Stimulated activated CD4-positive, alpha-beta T cell treated with anti-CD3 and anti-CD28 coated beads, Interleukin-15, amount 100 ng/mL, for 48 hours (primary cell): ENCODE measurements at places on chromosomes 4 and X.
A peak's percentile ranks its signal among the peaks of the same experiment; 100 is the strongest.

DNA sequence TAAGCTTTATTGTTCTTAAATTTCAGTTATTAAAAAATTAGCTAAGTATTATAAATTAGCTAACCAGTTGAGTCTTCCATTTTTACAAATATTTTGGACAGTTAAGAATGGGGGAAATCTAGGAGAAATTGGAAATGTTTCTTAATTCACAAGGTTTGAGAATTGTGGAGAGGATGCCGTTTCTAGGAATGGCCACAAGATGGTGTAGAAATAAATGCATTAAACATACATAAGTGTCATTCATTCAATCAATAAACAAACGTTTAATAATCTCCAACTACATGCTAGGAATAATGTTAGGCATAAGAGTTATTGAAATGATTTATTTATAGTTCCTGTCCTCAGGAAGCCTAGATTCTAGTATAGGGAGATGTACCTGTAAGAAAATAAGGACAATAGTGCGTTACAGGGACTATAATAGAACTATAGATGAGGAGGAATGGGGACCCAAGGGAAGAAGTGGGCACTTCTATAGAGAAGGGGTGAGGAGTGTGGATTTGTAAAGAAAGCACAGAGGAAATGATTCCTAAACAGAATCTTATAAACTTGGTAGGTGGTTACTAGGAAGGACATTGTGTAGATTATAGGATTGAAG is 195.7 kb upstream of the ANK2 start:
- DNase-seq = no peak

- no peak for DNase-seq
Measured at GRCh38 chr4:81307991-81308390, 93.0 kb upstream of the PRKG2 start.

DNA sequence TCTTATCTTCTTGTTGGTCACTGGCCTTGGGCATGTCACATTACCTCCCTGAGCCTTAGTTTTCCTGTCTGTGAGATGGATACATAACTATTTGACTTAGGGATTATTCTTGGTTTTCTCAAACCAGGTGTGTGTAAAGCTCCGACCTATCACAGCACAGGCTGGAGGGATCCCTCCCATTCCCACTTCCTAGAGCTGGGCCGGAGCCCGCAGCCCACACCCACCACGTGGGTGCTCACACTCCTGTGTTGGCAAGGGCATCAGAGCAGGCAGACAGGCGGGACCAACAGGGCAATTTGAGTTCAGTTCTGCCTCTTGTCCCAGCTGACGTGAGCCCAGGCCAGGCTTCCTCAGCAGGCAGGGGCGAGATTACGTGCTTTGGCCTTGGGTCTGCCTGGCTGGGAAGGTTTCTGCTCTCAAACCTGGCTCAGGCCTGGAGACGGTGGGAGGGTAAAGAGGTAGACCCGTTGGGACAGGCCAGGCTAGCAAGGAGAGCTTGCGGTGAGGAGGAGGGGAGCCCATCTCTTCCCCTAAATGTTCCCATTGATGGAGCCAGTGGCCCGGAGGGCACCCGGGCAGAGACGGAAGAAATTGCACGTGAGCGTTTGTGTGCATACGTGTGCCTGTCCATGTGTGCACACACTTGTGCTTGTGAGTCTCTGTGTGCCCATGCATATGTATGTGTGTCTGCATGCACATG is 734 bp upstream of the SH3TC1 start:
- no peak for DNase-seq

GRCh38 chr4:2063557-2064275 is 4.6 kb downstream of the NAT8L start:
- no peak for DNase-seq

DNA sequence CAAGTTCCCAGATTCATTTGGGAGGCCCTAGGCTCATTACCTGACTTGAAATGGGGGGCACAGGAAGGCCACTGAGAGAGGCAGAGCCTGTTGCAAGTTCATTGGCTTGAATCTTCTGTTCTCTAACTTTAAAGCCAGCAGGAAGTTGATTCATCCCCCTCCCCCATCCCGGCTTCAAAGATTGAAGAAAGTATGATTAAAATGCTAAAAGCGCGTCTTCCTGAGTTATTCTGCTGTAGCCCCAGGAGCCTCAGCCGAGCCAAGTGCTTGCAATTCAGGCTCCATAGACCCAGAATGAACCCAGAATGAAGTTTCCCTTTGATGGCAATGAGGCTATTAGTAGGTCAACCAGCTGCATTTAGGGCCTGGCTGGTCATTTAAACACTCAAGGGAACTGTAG is 14.7 kb downstream of the CHST7 start:
- no peak for DNase-seq

GRCh38 chrX:116238567-116239255 is 68.2 kb downstream of the AGTR2 start:
- DNase-seq = no peak

GRCh38 chr4:39429476-39430334 is 23.0 kb downstream of the KLB start:
- no peak for DNase-seq

GRCh38 chr4:107792711-107793110 is 32.0 kb upstream of the SGMS2 start:
- DNase-seq = no peak

GRCh38 chr4:111535792-111536191 is 609.5 kb upstream of the FAM241A start:
- no peak for DNase-seq

DNA sequence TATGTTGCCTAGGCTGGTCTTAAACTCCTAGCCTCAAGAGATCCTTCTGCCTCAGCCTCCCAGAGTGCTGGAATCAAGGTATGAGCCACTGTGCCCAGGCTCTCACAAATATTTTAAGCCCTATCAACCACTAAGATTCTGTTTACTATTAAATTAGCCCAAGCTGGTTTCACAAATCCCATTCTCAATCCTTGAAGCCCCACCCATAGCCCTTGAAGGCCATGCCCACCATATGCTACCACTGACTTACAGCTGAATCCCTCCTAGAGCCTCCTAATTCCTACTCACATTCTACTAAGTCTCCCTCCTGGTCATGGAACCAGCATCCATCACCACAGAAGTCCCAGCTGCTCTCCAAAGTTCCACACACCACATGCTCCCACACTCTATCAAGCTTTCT is 9.7 kb downstream of the GRIPAP1 start:
- DNase-seq = no peak

- no peak for DNase-seq
Measured at GRCh38 chr4:137528673-137529072, 3.6 kb downstream of the PCDH18 start.

GRCh38 chrX:37409278-37409677 is 60.1 kb downstream of the PRRG1 start:
- no peak for DNase-seq

- DNase-seq = peak; percentile 10
Measured at GRCh38 chr4:122450847-122451246, 5.7 kb downstream of the IL2 start.

- no peak for DNase-seq
Measured at GRCh38 chr4:80045786-80046185, 27.2 kb downstream of the ANTXR2 start.

GRCh38 chr4:140718241-140718952 is 37.8 kb downstream of the TBC1D9 start:
- DNase-seq = no peak

DNA sequence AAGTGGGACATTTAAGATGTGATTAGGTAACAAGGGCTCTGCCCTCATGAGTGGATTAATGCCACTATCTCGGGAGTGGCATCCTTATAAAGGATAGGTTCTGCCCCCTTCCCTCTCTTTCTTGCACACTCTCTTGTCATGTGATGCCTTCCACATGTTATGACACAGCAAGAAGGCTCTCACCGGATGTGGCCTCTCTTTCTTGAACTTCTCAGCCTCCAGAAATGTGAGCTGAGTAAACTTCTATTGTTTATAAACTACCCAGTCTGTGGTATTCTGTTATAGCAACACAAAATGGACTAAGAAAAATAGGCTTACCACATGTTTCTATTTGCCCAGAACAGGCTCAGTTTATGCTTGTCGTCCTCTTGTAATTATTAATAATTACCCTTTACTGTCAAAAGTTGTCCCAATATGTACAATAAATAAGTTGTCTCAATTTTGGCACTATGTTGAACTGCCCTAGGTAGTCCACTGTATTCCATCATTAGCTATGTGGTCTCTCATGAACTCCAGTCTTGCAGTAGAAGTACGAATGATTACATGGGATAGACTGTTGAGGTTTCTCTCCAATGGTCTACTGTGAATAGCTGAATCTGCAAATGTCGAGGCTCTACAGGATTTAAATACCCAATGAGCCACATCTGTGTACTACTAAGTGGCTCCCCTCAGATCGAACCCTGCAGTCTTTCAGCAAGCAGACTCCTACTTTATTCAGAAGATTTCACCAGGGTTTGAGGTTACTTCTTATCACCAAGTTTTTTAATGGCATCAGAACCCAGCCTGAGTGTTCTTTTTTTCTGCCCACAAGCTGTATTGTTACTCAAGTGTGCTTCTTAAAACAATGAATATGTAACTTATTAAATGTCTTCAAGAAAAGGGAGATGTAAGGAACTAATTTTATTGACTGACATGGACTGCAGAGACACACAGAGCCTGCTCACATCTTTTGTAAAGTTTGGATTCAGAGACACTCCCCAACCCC is 102.0 kb upstream of the LEF1 start:
- no peak for DNase-seq

DNA sequence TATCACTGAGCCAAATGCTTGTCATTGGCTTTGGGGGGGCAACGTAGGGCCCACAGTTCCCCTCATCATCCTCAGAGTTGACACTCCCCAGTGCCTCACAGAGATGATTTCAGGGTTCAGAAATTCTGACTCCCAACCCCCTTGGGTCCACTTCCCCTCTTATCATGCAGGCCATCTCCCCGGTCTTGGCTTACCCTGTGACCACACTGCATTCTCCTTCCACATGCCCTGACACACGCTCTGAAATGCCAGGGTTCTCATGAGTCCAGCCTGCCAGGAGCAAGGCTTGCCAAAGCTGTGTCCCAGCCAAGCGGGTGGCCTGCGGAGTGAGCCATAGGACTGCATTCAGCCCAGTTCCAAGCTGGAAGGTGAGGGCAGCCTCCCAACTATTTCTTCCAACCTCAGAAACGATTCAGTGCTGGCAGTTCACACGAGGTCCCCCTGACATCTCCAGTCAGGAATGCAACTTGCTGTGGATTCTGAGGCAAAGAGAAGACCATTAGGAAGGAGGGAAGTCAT is 101.2 kb downstream of the SMIM20 start:
- no peak for DNase-seq

DNA sequence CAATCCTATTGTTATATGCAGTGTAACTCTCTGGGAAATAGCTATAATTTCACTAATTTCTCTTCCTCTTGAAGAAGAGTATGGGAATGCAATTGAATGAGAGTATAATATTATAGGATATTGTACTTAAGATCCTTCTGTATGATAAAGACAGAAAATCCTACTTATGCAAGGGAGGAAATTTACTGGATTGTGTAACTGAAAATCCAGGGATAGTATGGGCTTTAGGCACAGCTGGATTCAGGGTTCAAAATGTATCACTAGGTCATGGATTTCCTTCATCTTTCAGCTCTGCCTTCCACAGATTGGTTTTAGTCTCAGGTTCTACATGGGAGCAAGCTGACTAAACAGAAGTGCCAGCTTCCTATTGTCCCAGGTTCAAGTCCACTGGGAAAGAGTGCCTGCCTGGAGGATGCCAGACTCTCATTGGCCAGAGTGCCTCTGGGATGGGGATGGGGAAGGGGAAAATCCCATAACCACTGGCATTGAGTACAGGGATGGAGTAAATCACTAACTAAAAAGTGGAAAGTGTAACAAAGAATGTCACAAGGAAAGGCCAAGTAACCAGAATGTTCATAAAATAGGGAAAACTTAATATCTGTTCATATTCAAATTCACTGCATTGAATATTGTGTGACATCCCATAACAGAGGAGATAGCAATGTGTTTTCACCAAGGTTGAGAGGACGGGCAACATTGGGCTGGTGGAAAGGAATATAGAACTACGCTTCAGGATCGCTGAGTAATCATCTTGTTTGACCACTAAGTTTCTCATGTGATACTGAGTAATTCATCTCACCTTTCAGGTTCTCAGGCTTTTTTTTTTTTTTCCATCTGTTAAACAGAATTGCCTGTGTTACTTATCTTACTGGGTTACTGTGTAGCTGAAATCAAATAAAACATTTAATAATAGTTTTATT is 75.7 kb downstream of the ANXA3 start:
- DNase-seq = no peak

DNA sequence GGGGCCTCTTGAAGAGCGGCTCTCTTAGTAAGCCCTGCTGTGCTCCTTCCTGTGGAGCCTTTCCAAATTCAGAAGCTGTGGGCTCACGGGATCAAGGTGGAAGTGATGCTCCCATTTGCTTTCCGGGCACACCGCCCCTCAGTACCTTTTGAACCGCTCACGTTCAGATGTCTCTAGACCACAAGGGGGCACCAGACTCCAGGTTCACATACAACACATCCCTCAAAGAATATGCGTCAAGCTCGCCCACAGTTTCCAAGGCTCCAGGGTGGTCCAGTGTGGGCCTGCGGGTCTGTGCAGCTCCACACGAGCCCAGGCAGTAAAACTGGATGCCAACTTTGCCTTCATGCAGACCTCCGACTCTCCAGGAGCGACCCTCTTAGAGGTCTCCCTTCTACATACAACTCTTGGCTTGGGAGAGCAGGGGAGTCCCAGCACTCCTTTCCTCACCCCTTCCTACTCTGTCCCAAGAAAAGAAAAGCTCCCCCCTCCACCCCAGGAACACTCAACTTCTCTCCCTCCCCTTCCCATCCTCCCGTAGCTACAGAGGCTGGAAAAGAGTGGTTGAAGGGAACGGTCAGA is 11.0 kb downstream of the SUPT20HL1 start:
- peak; percentile 60 for DNase-seq

GRCh38 chr4:128810331-128810870 is 901 bp downstream of the JADE1 start:
- no peak for DNase-seq

- DNase-seq = no peak
Measured at GRCh38 chr4:7432531-7433375, 2.0 kb downstream of the PSAPL1 start.

GRCh38 chrX:20217271-20217670 is 49.4 kb downstream of the RPS6KA3 start:
- DNase-seq = no peak

DNA sequence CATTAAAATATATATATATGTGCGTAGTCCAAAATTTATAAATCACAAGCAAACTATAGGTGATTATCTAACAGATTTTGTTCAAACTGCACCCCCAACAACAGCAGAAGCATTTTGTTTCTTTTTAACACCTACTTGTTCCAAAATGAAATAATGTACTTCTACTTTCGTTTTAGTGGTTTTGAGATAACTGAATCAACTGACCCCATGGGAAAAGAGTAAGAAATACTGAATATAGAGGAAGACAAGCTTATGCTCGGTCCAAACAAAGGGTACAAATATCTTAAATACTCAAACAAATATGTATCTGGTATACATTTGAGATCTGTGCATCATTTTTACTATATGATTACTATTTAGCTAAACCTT is 22.4 kb downstream of the MAP7D3 start:
- DNase-seq = no peak

- no peak for DNase-seq
Measured at GRCh38 chr4:4855301-4856070, 4.0 kb upstream of the MSX1 start.
